ENCODE measurements at places on chromosomes 1 and 21. TPM values are rescaled to one million over a fixed set of nuclear protein-coding genes. Genes with fewer than 3 reads are reported as not detected.
A peak's percentile ranks its signal among the peaks of the same experiment; 100 is the strongest.

The SERPINC1 gene
- not detected for total RNA-seq

The CAMK2N1 gene
- 8.4 TPM for total RNA-seq

DNA sequence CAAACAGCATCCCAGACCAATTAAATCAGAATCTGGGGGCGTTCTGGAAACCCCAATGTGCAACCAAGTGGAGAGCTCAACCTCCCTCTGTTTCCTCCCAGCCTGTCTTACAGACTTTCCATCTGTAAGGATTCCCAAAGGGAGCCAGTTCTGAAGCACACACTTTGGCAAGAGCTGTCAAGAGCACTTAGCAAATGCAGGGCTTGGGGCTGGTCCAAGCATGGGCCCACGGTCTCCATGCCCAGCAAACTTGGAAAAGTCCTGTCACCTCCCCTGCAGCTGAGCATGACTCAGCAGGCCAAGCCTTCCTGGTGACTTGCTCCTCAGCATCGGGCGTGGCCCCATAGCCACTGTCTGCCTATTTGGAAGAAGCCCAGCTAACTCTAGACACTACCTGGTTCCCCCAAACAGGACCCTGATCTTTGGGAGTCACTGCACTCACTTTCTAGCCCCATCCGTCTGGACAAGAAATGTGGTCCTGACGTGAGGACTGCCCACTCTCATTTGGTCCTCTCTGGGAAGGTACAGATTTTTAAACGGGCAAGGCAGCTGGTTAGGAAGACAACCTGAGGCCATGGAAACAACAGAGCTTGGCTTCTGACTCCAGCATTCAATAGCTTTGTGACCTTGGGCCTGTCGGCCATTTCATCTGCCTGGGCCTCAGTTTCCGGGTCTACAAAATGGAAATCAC lies 16.9 kb downstream of the SLC2A1 start:
- peak; percentile 98 for DNase-seq

The OR2L2 gene
- total RNA-seq, result not detected

- DNase-seq, result peak; percentile 94
Observed at GRCh38 chr1:244163861-244164510, 112.9 kb downstream of the ZBTB18 start.

The PCP4L1 gene
- not detected for total RNA-seq

DNA sequence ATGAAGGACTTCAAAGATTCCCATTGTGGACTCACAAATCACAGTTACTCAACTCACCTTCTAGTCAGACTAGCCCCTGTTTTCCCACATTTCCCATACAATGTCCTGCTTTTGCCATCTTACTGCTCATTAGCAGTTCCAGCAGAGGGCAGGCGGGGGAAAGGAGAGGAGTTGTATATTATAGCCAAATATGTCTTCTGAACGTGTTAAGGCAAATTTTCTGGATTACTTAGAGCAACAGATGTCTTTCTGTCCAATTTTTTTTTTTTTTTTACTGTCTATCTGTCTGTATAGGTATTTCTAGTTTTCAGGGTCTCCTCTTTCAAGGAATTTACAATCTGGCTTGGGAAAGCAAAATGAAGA lies 29.9 kb upstream of the DDAH1 start:
- peak; percentile 49 for DNase-seq

- DNase-seq, result no peak
Observed at GRCh38 chr1:56175211-56175610, 404.2 kb downstream of the PLPP3 start.

- peak; percentile 77 for DNase-seq
Observed at GRCh38 chr1:112735752-112736151, 20.6 kb upstream of the PPM1J start.

GRCh38 chr1:168498159-168498631 lies 45.6 kb downstream of the XCL2 start:
- DNase-seq, result peak; percentile 85

The AMY1A gene
- total RNA-seq, result not detected

DNA sequence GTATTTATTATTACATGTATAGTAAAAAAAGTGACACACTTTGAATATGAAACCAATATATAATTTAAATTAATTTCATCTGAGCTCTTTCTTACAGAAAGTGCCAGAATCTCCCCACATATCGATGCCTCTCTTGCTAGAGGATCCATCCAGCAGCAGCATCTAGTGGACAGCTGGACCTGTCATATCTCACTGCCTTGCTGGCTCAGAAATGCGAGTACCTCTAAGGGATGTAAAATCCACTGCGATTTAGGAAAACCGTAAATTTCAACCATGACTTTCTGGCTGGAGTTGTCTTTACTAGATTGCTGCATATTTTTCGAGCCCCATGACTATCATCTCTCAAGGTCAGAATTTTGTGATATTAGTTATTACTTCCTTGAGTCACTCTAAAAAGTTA lies 333.8 kb downstream of the NEGR1 start:
- no peak for DNase-seq

The FHAD1 gene
- 6.8 TPM for total RNA-seq

- no peak for DNase-seq
Observed at GRCh38 chr21:42235593-42235992, 16.7 kb downstream of the ABCG1 start.

DNA sequence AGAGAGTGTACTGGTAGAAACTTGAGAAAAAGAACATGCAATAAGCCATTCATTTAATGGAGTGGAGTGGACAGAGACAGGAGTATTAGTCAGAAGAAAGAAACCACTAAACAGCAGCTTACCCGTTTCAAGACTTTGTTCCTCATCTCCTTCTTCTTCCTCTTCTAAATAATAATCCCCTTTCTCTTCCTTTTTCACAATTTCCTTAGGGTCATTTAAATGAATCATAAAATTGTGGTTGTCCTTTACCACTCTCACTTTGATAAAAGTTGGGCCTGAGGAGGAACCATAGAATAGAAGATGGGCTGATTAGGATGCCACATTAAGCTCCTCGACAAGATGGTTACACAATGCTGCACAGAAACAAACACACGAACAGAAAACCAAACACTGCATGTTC lies 109.6 kb downstream of the WDR3 start:
- DNase-seq, result no peak

DNA sequence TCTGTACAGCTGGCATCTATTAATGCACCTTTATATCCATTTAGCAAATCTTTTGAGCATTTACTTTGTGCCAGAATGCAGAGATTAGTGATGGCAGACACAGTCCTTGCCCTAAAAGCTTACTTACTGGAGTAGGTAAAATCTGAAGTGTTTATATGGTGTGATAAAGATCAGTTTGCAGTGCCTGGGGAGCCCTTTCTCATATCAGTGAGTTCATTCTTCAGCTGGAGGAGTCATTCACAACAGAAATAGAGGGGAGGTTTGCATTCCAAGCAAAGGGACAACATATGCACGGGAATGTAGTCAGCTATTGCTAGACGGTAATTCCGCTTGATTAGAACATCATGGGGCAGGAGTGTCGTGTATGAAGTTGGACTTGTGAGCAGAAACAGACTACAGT lies 8.4 kb downstream of the SLC35F3 start:
- no peak for DNase-seq

The ADAM30 gene
- total RNA-seq, result not detected

The UBL4B gene
- total RNA-seq, result not detected

DNA sequence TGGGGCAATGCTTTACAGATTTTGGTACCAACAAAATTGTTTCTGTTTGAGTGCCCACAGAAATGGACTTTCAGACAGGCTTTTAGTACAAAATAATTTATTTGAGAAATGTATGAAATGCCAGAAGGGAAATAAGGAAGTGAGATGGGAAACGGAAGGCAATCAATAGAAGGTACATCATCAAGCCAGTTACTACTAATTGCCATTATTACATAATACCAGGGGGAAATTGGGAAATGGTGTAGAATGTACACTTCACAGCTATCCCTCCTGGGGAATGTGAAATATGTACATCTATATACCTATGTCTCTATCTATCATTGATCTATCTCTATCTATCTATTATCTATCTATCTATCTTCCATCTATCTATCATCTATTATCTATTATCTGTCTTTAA lies 264.6 kb upstream of the B3GALT2 start:
- DNase-seq, result no peak

The TFF3 gene
- total RNA-seq, result 3.1 TPM

GRCh38 chr1:118364882-118365281 lies 179.9 kb upstream of the SPAG17 start:
- no peak for DNase-seq

The C1orf56 gene
- total RNA-seq, result 5.4 TPM

DNA sequence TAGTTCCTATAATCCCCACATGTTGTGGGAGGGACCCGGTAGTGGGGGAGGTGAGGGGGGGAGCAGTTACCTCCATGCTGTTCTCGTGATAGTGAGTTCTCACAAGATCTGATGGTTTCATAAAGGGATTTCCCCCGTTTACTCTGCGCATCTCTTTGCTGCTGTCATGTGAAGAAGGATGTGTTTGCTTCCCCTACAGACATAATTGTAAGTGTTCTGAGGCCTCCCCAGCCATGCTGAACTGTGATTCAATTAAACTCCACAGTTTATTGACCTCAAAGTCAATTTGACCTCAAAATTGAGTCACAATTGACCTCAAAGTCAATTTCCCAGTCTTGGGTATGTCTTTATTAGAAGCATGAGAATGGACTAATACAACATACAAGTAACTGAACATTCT lies 19.7 kb downstream of the DPH5 start:
- no peak for DNase-seq

GRCh38 chr1:208919371-208919770 lies 664.1 kb upstream of the CAMK1G start:
- DNase-seq, result peak; percentile 12

DNA sequence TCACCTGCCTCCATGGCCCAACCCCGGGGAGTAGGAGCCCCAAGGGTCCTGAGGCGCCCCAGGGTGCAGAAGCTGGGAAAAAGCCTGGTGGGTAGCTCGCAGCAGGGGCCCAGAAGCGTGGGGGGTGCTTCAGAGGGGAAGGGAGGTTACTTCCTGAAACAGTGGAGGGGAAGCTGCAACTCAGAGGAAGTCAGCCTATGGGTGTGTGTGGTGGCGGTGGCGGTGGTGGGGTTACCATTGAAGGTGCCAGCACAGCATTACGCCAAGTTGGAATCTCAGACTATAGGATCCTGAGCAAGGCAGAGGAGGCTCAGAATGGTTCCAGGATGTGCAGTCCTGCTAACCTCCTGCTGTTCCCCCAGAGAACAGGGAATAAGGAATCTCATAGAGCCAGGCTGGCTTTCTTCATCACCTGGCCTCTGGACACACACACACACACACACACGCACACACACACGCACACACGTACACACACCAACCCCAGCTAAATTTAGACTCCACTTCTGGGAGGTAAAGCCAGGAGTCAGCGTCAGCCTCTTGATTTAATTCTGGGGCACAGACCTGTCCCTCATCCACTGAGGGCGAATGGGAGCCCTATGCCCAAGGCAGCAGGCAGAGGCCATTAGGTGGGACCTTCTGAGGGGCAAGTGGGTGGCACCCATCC lies 1.3 kb downstream of the DENND4B start:
- DNase-seq, result peak; percentile 71

The IL12RB2 gene
- not detected for total RNA-seq

GRCh38 chr1:209768354-209768774 lies 12.5 kb downstream of the TRAF3IP3 start:
- DNase-seq, result no peak
